ENCODE measurements at places on chromosomes 16 and 17.
A peak's percentile ranks its signal among the peaks of the same experiment; 100 is the strongest.

GRCh38 chr16:79833559-79833958, 233.0 kb upstream of the MAF start:
- no peak for DNase-seq

DNA sequence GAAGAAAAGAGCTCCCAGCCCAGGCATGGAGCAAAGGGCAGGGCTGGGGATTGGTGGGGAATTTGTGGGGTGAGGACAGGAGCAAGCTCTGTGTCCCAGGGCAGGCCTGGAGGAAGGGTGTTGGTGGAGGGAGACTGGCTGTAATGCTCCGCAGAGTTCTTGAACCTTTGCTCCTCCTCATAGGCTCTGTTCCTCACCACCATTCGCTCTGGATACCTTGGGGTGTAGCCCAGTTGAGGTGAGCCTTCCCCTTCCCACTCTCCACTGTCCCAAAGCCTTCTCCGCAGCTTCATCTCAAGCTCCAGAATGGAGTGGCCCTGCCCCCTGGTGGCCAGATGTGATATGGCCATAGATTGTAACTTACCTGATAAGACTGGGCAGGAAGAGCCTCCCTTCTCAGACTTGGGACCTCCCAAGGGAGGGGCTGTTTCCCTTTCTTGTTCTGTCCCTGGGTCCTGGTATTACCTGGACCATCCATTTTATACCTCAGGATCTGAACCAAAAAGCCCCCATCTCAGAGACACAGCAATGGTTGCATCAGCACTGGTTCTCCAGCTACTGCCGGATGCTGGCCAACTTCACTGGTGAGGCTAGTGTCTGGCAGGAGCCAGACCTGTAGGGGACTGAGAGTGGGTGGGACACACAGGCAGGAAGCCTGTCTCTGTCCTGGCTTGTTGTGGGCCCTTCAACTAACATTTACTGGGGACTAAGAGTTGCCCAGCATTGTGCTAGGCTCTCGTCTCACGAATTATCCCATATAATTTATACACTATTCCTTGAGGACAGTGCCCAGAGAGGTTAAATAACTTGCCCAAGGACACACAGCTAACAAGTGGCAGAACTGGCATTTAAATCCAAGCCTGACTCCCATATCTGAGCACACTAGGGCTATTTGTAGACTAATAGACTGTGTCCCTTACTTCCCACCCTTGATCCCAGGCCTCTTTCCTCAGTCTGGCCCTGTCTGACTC, 19.1 kb upstream of the STAC2 start:
- peak; percentile 86 for DNase-seq

DNA sequence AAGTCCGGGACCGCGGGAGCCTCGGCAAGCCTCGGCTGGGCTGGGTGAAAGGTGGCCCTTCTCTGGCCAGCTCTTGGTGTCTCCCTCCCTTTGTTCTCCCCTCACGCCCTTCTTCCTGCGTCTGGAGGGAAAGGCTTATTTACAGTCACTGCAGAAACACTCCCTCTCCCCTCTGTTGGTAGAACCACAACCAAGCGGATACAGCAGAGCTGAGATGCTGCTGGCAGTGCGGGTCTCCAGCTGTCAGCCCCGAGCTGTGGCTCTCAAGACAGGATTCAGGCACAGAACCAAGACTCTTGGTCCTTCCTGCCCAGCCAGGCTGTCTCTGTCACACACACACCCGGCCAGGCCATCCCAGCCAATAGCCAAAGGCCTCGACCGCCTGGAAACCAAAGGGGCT, 133.3 kb downstream of the ENGASE start:
- DNase-seq: no peak

DNA sequence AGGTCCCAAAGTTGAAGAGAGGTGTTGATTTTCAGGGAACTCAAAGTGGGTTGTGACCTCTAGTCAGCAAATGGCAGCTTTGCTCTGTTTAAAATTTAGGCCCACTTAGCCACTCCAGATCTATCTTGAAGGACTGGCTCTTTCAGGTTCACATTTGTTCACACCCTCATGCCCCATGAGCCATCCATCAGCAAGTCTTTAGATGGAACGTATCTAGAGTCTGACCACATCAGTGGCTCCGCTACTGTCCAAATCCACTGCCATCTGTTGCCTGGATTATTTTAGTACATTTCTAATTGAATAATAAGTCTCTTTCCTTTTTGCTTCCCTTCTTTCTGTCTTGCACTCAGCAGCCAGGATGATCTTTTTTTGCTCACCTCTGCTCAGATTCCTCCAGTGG, 10.5 kb downstream of the ITGB3 start:
- no peak for DNase-seq

- no peak for DNase-seq
Measured at GRCh38 chr17:74547736-74548135, 1.8 kb upstream of the CD300C start.

DNA sequence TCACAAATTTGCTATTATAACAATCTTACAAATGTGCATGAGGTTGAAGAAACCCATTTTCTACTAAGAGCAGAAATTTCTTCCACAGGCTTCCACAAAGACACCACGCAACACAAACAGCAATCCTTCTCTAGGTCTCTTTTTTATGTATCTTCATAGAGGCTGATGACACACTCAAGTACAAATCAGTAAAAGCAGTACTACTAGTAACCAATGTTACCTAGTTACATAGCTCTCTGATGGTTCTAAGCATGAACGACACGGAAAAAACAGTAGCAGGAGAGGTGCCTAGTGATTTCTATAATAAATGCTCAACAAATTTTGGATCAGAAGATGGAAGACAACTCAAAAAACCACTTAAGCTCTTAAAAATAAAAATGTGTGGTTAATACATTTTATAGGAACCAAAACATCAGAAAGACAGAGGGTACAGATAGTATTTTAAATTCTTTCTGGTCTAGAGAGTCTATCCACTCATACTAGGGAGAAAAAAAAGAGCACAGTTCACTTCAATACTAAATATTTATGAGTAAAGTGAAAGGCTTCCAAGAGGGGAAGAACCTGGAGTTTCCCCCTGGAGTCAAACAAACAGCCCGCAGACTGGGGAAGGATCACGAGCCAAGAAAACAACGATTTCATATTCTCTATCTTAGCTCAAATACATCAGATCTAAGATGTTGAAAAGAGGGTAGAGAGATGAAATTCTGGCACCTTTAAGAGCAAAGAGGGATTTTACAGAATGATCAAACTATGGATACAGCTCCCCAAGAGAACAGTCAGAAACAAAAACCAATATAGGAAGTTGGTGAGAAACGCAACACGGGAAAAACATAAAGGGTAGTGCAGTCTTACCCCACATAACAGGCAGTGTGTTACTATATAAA, 40.2 kb downstream of the SMG6 start:
- DNase-seq: no peak

- DNase-seq: no peak
Measured at GRCh38 chr16:76955629-76956028, 235.4 kb upstream of the MON1B start.

GRCh38 chr16:80366023-80366422, 174.8 kb upstream of the DYNLRB2 start:
- DNase-seq: no peak

- DNase-seq: no peak
Measured at GRCh38 chr17:37519251-37519985, 29.7 kb downstream of the DUSP14 start.

DNA sequence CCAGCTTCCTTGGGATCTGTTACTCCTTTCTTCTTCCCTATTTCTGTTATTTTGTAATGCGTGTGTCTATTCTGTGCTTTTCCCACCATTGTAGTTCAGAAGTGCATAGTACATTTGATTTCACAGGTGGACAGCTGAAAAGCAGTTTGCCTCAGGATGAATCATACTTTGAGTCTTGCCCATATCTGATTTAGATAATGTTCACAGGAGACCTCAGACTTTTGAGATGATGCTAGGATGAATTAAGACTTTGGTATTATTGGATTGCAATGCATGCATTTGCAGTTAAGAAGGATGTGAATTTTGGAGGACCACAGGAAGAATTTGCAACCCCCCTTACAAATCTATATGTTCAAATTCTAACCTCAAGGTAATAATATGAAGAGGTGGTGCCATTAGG, 769.6 kb downstream of the CDH11 start:
- DNase-seq: no peak

- DNase-seq: no peak
Measured at GRCh38 chr17:162689-163088, 18.8 kb downstream of the DOC2B start.

DNA sequence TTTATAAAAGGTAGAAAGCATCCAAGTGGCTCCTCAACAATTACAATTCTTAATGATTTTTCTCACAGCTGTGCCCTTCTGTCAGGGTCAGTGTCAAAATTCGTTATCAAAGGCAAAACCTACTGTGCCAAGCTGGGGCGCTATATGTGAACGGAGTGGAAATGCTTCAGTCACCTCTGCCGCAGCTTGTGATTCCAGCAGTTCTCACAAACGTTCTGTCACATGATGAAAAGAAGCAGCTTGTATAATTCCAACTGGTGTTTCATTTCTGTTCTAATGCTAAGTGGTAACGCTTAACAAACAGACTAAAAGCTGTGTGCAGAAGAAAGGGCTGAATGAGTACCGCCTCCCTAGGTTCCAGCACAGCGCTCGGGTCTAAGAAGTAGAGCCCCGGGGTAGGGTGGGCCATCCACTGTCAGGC, 14.2 kb downstream of the PLD6 start:
- DNase-seq: no peak

- DNase-seq: no peak
Measured at GRCh38 chr16:8402981-8403843, 187.1 kb downstream of the TMEM114 start.

- DNase-seq: no peak
Measured at GRCh38 chr16:31132303-31132979, 3.1 kb downstream of the PRSS8 start.

GRCh38 chr17:74467221-74467951, 952 bp downstream of the CD300A start:
- no peak for DNase-seq

- no peak for DNase-seq
Measured at GRCh38 chr17:46046957-46047356, 47.9 kb downstream of the STH start.

DNA sequence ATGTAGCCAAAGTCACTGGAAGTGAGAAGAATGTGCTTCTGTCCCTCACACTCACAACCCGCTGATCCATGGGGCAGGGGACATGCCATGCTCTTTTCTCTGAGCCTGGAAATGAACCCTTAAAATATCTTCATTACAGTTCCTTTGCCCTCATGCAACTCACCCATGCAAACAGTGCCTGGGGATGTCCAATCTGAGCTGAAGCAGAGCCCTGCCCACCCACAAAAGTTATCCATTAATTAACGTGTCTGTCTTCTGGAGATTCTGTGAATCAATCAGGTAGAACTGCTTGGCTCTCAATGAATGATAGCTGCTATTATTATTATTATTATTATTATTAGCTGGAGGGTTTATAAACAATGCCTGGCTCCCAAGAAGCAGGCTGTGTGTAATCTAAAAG, 133.7 kb downstream of the USP31 start:
- DNase-seq: no peak

GRCh38 chr17:77736199-77736585, 222.3 kb upstream of the TNRC6C start:
- DNase-seq: peak; percentile 39

- no peak for DNase-seq
Measured at GRCh38 chr16:73154063-73154870, 106.3 kb upstream of the ZFHX3 start.

DNA sequence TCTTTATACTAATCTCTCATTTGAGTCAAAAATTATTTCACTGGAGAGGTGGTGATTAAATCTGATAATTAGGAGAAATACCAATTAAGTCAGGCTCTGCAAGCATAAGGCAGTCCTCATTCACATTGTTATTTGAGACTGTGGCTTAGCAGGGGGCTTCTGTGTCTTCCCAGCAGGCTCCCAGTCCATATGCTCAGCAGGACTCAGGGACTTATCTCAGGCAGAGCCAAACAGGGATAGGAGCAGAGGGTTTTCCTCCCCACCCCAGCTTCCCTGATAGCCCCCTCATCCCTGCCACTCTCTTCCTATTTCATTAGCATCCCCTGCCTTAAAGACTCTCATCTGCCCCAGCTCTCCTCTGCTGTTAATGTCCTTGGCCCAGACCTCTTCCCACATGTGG, 104.3 kb upstream of the DNAH9 start:
- peak; percentile 57 for DNase-seq

GRCh38 chr17:63240106-63240505, 206.0 kb downstream of the CYB561 start:
- no peak for DNase-seq

- DNase-seq: no peak
Measured at GRCh38 chr16:35533683-35534082, 2074.3 kb downstream of the TP53TG3F start.

- DNase-seq: peak; percentile 61
Measured at GRCh38 chr17:51224402-51225262, 35.2 kb downstream of the MBTD1 start.

DNA sequence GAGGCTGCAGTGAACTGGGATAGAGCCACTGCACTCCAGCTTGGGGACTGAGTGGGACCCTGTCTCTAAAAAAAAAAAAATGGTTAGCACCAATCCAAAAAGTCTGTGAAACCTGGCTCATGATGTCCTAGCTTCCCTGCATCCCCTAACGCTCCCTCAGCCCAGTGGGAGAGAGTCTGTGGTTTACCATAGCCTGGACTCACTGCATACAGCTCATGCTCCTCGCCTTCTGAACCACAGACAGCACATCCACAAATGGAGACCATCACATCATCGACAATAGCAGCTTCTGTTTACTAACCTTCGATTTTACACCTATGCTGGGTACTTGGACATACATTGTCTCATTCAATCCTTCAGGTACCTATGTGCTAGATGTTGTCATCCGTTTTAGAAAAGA, 43.6 kb downstream of the NLRC5 start:
- no peak for DNase-seq
